ENCODE measurements at places on chromosomes 5 and 9.

GRCh38 chr5:174404848-174405247, 319.5 kb upstream of the MSX2 start:
- no peak for DNase-seq

DNA sequence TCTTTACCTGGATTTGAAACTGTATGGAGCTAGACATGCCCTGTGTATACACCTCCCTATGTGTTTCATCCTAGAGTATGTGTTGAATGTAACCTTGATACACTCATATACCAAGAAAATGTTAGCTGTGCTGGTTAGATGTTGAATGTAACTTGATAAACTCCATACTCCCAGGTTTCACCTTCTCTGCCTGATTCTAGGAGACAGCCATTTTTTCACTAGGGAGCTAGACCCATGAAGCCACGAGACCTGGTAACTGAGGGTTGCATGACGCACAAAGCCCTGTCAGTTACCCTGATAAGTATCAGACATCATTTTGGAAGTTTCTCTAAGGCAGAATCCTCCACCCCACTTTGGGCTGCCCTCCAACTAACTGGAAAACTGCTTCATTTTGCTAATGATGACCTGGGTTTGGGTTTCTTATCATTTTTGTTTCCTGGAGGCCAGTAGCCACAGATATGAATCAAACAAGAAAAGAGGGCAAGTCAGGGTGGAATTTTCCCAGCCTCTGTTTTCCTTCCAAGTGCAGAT, 478.5 kb upstream of the KIF2A start:
- no peak for DNase-seq

- DNase-seq: no peak
Measured at GRCh38 chr9:77547106-77547730, 100.9 kb downstream of the GNA14 start.

DNA sequence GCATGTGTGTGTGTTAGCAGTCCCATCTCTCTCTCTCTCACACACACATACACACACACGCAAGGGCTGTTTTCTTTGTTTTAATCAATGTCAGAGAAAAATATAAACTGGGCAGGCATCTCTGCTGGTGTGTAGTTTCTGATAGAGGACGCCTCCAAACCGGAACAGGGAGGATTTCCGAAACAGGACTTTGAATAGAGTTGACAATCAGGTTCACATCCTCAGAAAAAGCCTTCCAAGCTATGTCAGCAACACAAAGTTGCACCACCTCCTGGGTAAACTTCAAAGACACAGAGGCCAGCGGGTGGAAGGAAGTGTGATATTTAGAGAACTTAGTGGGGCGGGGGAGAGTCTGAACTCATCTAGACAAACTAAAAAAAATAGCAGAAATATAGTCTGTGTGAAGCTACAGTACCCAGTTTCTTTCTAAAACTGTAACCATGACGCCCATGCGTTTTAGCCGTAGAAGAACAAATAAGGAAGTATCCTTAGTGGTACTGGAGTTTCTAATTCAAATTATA, 1.2 kb downstream of the ST8SIA4 start:
- no peak for DNase-seq

DNA sequence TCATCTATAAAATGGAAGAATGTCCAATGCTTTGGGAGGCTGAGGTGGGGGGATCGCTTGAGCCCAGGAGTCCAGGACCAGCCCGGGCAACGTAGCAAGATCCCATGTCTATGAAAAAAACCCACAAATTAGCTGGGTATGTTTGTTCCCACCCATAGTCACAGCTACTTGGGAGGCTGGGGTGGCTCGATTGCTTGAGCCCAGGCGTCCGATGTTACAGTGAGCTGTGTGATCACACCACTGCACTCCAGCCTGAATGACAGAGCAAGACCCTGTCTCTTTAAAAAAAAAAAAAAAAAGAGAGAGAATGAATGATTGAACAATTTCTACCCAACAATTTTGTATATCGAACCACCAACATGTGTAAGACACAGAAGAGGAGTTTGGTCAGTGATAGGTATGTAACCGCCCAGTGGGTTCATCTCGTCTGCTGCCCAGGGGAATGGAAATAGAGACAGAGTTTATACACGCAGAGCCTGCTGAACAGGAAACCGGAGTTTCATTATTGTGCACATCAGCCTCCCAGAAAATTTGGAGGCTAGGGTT, 26.2 kb upstream of the ERGIC1 start:
- no peak for DNase-seq

- no peak for DNase-seq
Measured at GRCh38 chr9:111630964-111631213, 245 bp upstream of the DNAJC25 start.
